ENCODE measurements at places on chromosomes 13 and 19. TPM values are rescaled to one million over a fixed set of nuclear protein-coding genes. Genes with fewer than 3 reads are reported as not detected.

GRCh38 chr19:10764340-10764894 lies 46.5 kb downstream of the DNM2 start:
- DNase-seq, result no peak
- peaks cover 42% of the 10 kb centered on the region for H3K4me1 ChIP-seq
- H3K27ac ChIP-seq, result no peak overlapping the region
- peaks cover 34% of the 10 kb centered on the region for H3K36me3 ChIP-seq
- H3K27me3 ChIP-seq, result no peaks in the 10 kb centered on the region

- no peaks in the 10 kb centered on the region for H3K27me3 ChIP-seq
- peak; percentile 53 for DNase-seq
- H3K4me1 ChIP-seq, result peaks cover 4% of the 10 kb centered on the region
- H3K36me3 ChIP-seq, result no peaks in the 10 kb centered on the region
- H3K27ac ChIP-seq, result no peak overlapping the region
These were observed 15.5 kb downstream of the FRY start for GRCh38 chr13:32047088-32047487.

DNA sequence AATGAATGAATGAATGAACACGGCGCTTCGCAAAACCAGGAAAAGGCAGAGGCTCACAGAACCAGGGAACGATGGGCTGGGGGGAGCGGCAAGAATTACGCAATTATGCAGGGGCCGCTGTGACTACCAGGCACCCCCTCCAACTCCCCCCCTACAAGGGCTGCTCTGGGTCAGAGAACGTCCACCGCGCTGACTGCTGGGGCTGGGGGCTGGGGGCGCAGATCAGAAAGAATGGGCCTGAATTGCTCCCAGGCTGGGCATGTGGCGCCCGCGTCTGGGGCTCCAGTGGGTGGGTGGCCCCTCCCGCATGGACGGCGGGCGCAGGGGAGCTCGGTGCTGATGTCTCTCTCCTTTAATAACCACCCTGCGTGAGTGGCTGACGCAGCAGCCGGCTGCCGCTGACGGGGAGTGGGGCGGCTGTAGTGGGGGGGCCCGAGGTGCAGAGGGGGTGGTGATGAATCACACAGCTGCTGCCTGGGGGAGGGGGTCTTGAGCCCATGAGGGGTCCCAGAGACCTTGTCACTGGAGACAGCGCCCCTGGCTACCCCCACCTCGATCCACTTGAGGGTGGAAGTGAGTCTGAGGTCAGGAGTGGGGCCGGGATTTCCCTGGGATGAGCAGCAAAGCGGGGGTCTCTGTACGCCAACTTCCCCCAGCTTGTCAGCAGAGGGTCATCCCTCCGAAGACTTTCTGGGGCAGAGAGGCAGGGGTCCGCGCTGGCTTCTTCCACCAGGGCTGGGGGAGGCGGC lies 1.5 kb upstream of the CIRBP start:
- H3K27me3 ChIP-seq, result peaks cover 5% of the 10 kb centered on the region
- peak overlapping the region; percentile 82 for H3K27ac ChIP-seq
- peaks cover 27% of the 10 kb centered on the region for H3K36me3 ChIP-seq

DNA sequence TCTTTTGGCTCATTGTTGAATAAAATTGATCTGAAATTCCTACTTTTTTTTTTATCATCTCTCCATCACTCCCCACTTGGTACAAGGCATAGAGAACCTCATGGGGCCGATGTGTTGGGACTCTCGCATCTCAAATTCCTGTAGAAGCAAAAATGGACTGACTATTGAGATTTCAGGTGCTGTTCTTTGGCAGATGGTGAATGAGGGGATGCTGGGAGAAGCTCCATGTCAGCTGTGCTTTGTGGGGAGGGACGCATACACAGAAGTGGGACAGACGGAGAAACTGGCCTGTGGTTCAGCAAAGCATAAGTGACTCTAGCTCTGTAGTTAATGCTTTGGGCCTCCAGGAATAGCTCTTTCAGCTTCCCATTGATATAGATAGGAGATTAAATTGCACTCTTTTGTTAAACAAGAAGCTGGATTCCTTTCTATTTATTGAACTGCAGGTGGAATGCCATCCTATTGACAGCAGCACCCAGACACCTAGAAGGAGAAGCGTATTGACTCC lies 194.5 kb upstream of the RNF113B start:
- peaks cover 20% of the 10 kb centered on the region for H3K4me1 ChIP-seq
- no peak overlapping the region for H3K4me3 ChIP-seq
- peak; percentile 72 for DNase-seq
- peak overlapping the region; percentile 57 for H3K27ac ChIP-seq
- peaks cover 3% of the 10 kb centered on the region for H3K36me3 ChIP-seq

- H3K4me1 ChIP-seq, result no peaks in the 10 kb centered on the region
- H3K27ac ChIP-seq, result peak overlapping the region; percentile 62
- H3K36me3 ChIP-seq, result no peaks in the 10 kb centered on the region
- DNase-seq, result no peak
These were observed 17.4 kb upstream of the POMP start for GRCh38 chr13:28641600-28641926.

DNA sequence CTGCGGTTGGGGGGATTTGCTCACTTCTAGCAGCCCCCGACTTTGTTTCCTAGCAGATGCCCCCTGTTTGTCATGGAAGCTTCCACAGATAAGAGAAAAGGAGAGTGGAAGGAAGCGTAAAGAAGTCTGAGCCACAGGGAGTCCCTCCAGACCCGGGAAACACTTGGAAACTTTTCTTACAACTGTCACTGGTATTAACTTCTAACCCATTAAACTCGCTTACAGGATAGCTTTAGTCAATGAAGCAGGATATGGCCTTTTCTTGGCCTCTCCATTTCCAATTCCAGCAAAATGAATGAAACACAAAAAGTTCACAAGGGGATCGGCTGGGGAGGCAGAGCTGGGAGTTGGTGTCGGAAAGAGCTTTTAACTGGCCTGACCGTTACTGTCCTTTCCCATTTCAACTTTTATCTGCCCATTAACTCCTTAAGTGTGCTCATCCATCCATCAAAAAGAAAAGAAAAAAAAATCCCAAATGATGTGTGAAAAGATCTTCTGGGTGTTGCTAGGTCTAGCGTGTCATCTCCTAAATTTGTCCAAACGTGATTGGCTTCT lies 231.9 kb upstream of the ARGLU1 start:
- no peak overlapping the region for H3K4me3 ChIP-seq
- H3K27me3 ChIP-seq, result no peaks in the 10 kb centered on the region
- H3K4me1 ChIP-seq, result peaks cover 5% of the 10 kb centered on the region
- no peak overlapping the region for H3K27ac ChIP-seq
- no peak for DNase-seq
- H3K36me3 ChIP-seq, result no peaks in the 10 kb centered on the region

- no peak overlapping the region for H3K27ac ChIP-seq
- H3K4me3 ChIP-seq, result no peak overlapping the region
- no peaks in the 10 kb centered on the region for H3K27me3 ChIP-seq
- H3K4me1 ChIP-seq, result no peaks in the 10 kb centered on the region
- peaks cover 14% of the 10 kb centered on the region for H3K36me3 ChIP-seq
- DNase-seq, result no peak
These were observed 15.3 kb downstream of the METTL21C start for GRCh38 chr13:102679449-102680132.

GRCh38 chr19:34067861-34068271 lies 104.4 kb upstream of the LSM14A start:
- no peak overlapping the region for H3K4me3 ChIP-seq
- no peak overlapping the region for H3K27ac ChIP-seq
- peaks cover 8% of the 10 kb centered on the region for H3K27me3 ChIP-seq
- DNase-seq, result no peak
- H3K4me1 ChIP-seq, result no peaks in the 10 kb centered on the region
- H3K36me3 ChIP-seq, result no peaks in the 10 kb centered on the region

- H3K4me1 ChIP-seq, result peaks cover 22% of the 10 kb centered on the region
- H3K36me3 ChIP-seq, result peaks cover 22% of the 10 kb centered on the region
- DNase-seq, result peak; percentile 62
- no peak overlapping the region for H3K4me3 ChIP-seq
- H3K27ac ChIP-seq, result peak overlapping the region; percentile 26
- no peaks in the 10 kb centered on the region for H3K27me3 ChIP-seq
These were observed 9.2 kb downstream of the NOSIP start for GRCh38 chr19:49570997-49571676.

- H3K27ac ChIP-seq, result peak within 1 kb of the TSS; percentile 67
- peaks cover 10% of the 10 kb centered on the region for H3K4me1 ChIP-seq
- no peaks in the 10 kb centered on the region for H3K36me3 ChIP-seq
- peak within 1 kb of the TSS; percentile 67 for H3K4me3 ChIP-seq
- peaks cover 5% of the 10 kb centered on the region for H3K27me3 ChIP-seq
These were observed at the start of gene CCDC169 for GRCh38 chr13:36297366-36298338. Gene CCDC169, minus strand, starts transcription at chr13:36297814. Its CDS starts 95 bp downstream, at chr13:36297719.

DNA sequence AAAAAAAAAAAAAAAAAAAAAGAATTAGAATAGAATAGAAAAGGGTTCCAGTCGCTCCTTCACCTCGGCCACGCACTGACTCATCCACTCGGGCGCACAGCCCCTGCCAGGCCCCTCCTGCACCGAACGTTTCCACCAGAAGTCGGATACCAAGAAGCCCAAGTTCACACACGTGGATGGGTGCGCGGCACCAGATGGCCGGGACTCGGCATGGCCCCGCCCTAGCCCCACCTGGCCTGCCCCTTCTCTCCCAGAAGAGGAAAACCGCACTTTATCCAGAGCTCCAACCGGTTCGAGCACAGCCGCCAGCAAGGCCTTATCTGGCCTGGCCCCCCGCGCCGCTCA lies 5.9 kb downstream of the PRR36 start:
- no peak for DNase-seq
- H3K27ac ChIP-seq, result no peak overlapping the region
- H3K36me3 ChIP-seq, result no peaks in the 10 kb centered on the region
- H3K4me1 ChIP-seq, result peaks cover 28% of the 10 kb centered on the region
- no peak overlapping the region for H3K4me3 ChIP-seq
- H3K27me3 ChIP-seq, result peaks cover 68% of the 10 kb centered on the region

DNA sequence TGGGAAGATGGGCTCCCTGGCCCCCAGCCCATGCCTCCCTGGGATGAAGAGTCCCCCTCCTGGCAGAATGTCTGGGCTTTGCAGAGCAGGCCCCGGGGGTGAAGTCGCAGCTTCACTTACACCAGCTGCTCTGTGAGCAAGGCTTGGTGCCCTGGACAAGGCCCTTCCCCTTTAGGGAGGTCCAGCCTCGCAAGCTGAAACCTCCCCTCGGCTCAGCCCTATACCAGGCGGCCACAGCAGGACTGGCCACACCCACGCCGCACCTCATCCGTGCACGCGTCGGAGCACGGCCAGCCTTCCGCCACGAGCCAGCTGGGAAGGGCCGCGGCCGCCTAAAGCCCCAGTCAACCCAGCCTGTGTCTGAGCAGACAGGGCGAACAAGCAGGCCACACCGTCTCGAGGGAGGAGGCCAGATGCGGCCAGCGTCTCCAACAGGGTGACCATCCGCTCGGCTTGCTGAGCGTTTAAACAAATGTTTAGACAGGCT lies 83.2 kb upstream of the MCF2L start:
- H3K36me3 ChIP-seq, result peaks cover 23% of the 10 kb centered on the region
- peak overlapping the region; percentile 1 for H3K4me3 ChIP-seq
- DNase-seq, result peak; percentile 93
- peak overlapping the region; percentile 48 for H3K27ac ChIP-seq
- H3K27me3 ChIP-seq, result peaks cover 14% of the 10 kb centered on the region
- H3K4me1 ChIP-seq, result peaks cover 9% of the 10 kb centered on the region

- no peak within 1 kb of the TSS for H3K27ac ChIP-seq
- no peak within 1 kb of the TSS for H3K4me3 ChIP-seq
- no peak for DNase-seq
- H3K4me1 ChIP-seq, result no peaks in the 10 kb centered on the region
- H3K36me3 ChIP-seq, result peaks cover 7% of the 10 kb centered on the region
These were observed at the start of gene GNG14 for GRCh38 chr19:12687496-12688196. Gene GNG14, plus strand, starts transcription at chr19:12687998. Its CDS starts 51 bp downstream, at chr19:12688049.

DNA sequence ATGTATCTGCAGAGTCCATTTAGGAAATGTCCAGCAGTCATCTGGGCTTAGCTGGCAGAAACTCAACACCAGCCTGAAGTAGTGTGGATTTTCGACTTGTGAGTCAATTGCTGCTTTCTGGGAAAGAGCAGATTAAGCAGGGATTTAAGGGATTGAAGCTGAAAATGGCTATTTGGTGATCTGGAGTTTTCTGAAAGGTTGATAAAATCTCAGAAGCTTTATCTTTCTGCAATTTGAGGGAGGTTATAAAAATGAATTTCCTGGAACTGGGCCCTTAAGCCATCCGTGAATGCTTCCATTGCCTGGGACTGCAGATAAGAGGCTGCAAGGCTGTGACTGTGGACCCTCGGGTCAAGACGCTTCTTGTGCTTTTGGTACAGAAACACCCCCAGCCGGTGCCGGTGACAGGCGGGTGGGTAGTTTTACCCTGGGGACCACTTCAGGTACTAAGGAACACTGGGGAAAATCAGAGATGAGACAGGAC lies 61.5 kb downstream of the COL4A1 start:
- no peak overlapping the region for H3K4me3 ChIP-seq
- peaks cover 52% of the 10 kb centered on the region for H3K4me1 ChIP-seq
- H3K27me3 ChIP-seq, result no peaks in the 10 kb centered on the region

DNA sequence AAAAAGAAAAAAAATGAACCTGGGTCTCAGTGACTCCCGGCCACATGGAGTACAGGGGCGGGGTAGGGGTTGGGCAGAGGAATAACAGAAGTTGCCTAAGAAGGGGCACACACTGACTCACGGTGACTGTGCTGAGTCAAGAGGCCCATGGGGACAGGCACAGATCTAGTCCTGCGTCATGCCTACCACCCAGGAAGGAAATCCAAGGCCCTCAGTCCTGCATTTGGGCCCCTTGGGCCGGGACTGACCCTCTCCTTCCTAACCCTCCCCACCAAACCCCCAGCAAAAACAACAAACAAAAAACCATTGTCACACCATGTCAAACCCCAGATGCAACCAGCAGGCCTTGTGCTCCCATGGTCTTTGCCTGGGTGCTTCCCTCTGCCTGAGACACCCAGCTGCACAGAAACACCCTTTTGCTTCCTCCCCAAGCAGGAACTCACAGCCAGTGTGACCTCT lies 9.6 kb upstream of the NOTCH3 start:
- no peaks in the 10 kb centered on the region for H3K36me3 ChIP-seq
- H3K27ac ChIP-seq, result peak overlapping the region; percentile 13
- H3K4me1 ChIP-seq, result peaks cover 18% of the 10 kb centered on the region
- no peaks in the 10 kb centered on the region for H3K27me3 ChIP-seq
- no peak for DNase-seq

DNA sequence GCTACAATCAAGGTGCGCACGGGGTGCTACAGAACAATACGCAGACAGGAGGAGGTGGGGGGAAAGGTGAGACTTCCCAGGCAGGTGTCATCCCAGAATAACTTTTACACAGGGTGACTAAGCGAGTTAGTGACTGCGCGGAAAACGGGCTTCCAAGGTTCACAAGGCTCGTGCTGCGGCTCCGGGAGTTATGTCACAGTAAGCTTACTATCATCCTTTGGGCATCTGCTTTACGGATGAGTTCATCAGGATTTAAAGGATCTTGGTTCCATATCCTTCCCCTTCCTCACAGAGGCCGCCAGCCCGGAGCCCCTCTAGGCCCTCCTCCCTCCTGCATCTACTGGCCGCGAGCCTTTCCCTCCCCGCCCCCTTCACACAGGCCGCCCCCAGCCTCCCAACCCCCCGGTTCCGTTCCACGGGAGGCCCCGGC lies 474 bp upstream of the IFT88 start:
- peaks cover 14% of the 10 kb centered on the region for H3K4me1 ChIP-seq
- H3K27me3 ChIP-seq, result no peaks in the 10 kb centered on the region
- H3K36me3 ChIP-seq, result no peaks in the 10 kb centered on the region
- peak overlapping the region; percentile 64 for H3K4me3 ChIP-seq

Gene CYP2A7
- total RNA-seq, result not detected

Gene RASGRP4
- total RNA-seq, result 0.98 TPM

Gene ADPRHL1
- total RNA-seq, result 212 TPM

Gene NOTCH3
- total RNA-seq, result 63.1 TPM

Gene FFAR2
- total RNA-seq, result 0.22 TPM

Gene TPGS1
- 15.1 TPM for total RNA-seq

Gene NLRP4
- total RNA-seq, result not detected

Gene IGFL3
- total RNA-seq, result not detected

Gene CNFN
- total RNA-seq, result not detected
